Activated CD8-positive, alpha-beta memory T cell treated with anti-CD3 and anti-CD28 coated beads, Interleukin-2, amount 50 U/mL, for 48 hours (primary cell): ENCODE measurements at places on chromosomes 11 and 22.

DNA sequence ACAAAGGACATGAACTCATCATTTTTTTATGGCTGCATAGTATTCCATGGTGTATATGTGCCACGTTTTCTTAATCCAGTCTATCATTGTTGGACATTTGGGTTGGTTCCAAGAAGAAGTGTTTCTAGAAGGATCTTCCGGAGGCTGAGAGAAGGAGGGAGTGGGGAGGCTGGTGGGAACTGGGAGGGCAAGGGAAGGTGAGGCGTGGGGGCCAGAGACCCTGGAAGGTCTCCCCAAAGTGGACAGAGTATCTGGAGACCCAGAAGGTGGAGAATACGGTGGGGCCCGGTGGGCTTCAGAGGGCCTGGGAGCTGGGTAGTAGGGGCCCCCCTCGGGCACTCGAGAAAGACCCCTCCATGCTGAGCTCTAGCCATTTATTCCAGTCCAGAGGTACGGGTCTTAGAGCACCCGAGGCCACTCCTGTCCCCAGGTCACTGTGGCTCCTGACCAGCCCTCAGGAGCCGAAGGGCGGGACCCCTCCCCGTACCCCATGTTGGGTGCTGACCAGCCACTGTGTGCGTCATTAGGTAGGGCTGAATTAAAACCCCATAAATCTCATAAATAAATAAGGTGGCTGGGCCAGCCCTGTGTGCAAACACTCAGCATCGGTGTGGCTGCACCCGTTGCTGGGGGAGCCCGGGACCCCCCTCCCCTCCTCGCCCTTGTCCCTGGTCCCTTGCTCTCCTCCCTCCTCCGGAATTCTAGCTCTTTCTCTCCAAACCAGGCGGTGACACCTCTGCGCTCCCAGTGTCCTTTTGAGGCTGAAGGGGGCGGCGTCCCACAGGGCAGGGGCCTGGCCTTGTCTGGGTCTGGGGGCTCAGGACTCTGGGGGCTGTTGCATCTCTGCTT is 38.8 kb upstream of the MUC5AC start:
- DNase-seq = peak; percentile 33

DNA sequence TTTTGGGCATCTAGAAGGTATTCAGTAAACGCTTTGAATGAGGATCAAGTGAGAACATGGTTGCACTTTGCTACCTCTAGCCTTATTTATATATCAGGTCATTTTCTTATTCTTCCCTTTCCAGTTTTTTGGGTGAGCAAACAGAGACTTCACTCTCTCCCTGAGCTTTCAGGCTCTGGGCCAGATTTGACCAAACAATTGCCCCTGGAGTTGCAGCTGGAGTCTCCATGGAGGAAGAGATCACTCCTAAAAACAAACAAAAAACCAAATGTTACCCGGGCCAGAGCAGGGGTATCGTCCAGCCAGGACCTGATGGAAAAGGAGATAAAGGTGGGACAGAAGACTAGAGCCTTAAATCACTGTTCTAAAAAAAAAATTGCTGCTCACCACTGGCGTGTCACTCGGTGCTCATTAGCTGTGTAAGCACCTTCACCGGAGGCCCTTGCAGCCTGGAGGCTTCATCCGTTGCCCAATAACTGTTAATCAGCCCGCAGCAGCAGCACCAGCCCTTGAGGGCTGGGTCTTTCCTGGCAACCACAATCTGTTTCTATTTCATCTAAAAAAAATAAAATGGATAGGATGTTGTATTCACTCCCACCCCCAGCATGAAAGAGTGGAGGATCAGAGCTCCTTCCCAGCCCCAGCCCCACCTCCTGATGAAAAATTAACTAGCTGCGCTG is 125.0 kb downstream of the PKNOX2 start:
- DNase-seq = no peak

DNA sequence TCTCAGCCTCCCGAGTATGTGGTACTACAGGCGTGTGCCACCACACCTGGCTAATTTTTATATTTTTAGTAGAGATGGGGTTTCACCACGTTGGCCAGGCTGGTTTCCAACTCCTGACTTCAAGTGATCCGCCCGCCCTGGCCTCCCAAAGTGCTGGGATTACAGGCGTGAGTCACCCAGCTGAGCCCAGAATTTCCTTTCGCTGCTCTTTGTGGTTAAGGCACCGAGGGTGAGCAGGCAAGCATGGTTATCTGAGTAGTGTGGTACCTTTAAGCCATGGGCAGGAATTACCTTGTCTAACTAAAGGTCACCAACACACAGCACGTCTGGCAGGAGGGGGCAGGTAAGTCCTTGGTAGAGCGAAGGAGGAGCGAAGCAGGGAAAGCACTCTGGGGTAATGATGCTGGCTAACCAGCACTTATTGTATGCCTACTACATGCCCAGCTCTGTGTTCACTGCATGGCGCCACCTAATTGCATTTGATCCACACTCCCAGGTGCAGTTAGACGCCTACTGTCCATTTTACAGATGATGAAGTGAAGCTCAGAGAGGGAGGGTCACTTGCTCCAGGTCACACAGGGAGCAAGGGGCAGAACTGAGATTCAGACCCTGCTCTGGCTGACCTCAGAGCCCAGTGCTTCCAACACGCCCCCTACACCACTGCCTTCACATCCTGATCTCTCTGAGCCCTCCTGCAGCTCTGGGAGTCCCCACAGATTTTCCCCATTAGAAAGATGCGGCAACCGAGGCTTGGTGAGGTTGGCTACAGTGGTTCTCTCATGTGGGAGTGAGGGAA is 45.7 kb downstream of the TRIOBP start:
- no peak for DNase-seq

- DNase-seq = peak; percentile 25
Observed at GRCh38 chr22:40199852-40200251, 22.1 kb downstream of the TNRC6B start.

GRCh38 chr11:82059505-82059904 is 674.2 kb downstream of the FAM181B start:
- DNase-seq = no peak

DNA sequence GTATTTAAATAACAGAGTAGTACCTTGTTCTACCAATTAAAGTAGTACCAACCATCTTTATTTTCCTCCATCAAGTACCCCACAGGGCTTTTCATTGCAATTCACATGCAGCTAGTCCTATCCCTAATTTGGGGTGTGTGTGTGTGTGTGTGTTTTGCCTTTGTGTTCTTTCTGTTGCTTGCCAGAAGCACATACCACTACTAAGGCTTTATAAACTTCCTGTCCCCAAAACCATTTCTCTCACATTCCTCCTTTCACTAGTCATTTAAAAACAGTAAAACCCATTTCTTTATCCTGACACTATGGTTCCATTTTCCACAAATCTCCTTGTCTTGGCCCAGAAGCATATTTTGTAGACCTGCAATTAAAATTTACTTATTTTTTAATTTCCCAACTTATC is 54.6 kb downstream of the SLC36A4 start:
- no peak for DNase-seq
